IMR-90 (cell line): ENCODE measurements at places on chromosomes 6 and 20. TPM values are rescaled to one million over a fixed set of nuclear protein-coding genes. Genes with fewer than 3 reads are reported as not detected.

DNA sequence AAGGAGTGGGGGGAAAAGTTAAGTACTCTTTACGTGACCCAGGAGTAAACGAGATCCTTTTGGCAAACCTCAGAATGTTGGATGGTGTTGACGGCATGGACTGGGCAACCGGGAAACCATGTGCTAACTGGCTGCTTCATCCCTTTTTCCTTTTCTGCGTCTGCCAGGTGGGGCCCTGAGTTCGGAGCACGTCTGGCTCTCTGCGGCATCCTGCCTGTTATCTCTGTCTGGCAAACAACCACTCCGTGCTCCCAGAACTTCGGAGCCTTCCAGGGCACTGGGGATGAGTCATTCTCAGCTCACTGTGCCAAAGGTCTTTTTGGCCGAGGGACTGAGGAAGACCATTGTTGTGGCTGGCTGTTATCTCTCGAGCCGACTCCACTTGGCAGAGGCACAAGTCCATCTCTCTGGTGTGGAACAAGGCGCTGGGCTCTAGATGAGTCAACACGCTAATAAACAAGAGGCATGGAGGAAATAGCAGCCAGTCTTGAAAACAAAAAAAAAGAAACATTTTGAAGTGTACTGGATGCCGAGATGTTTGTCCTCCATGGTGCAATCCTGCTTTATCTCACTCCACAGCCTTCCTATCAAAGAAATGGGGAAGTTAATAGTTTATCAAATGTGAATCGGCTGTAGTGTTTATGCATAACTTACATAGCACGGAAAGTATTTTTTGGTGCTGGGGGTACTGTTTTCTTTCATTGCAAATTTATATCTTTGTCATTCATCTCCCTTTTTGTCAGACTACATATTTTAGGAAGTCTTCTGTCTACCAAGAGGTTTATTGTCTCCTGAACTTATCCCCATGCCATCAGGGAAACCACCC lies 64.6 kb upstream of the TXNDC5 start:
- peak; percentile 92 for DNase-seq

FOXS1 gene
- total RNA-seq = not detected in 2 replicates

GRCh38 chr6:10535193-10535592 lies 14.0 kb downstream of the GCNT2 start:
- DNase-seq = no peak

YWHAB gene
- total RNA-seq = 78.0 and 120 TPM in 2 replicates

GRCh38 chr6:158002249-158002950 lies 20.7 kb downstream of the SYNJ2 start:
- DNase-seq = no peak

DNA sequence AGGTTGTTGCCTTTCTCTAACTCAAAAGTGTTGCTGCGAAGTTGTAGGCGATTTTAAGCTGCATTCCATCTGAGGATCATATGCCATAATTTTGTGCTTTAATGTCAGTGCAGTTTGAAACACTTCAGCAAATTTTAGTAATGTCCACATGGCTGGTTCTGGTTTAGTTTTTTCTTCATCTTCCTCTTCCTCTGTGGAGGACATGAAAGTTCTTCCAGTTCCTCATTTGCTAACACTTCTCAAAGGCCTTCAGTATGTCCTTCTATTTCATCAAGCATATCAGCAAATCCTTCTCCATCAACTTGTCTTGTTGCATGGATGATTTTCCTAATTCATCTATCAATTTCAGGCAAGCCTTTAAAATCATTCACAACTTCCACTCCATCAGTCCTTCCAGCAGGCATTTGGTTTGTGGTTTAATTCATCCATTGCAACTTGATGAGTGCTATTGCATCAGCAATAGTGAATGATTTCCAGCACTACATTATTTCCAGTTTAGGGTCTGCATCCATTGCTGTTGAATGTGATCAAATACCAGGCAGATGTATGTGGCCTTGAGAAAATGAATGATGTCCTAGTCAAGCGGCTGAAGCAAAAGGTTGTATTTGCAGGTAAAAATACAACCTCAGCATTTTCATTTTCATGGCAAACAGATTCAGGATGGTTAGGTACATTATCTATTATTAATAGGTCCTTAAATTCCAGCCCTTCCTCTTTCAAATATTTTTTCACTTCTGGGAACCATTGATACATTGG lies 20.2 kb downstream of the SHLD1 start:
- peak; percentile 27 for DNase-seq

- no peak for DNase-seq
Measured at GRCh38 chr6:122154155-122154554, 245.3 kb upstream of the HSF2 start.

- DNase-seq = no peak
Measured at GRCh38 chr20:51432875-51433274, 109.6 kb downstream of the NFATC2 start.

- no peak for DNase-seq
Measured at GRCh38 chr6:145350928-145351327, 384.4 kb downstream of the EPM2A start.

- DNase-seq = peak; percentile 43
Measured at GRCh38 chr6:104639668-104640067, 220.1 kb downstream of the HACE1 start.

DNA sequence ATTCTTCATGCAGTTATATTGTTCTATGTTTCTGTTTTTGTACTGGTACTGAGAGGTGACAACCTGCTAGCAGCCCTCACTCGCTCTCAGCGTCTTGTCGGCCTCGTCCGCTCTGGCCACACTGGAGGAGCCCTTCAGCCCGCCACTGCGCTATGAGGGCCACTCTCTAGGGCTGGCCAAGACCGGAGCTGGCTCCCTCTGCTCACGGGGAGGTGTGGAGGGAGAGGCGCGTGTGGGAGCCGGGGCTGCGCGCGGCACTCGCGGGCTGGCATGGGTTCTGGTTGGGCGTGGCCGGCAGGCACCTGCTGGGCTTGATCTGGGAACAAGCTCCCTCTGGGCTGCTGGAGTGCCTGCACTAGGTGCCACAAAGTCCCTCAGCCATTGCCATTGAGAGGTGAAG lies 1323.8 kb upstream of the EYS start:
- no peak for DNase-seq

OXT gene
- not detected in 2 replicates for total RNA-seq

BMP2 gene
- total RNA-seq = 0.18 and 0.28 TPM in 2 replicates
